ENCODE measurements at places on chromosomes 1 and 21. TPM values are rescaled to one million over a fixed set of nuclear protein-coding genes. Genes with fewer than 3 reads are reported as not detected.

- no peaks in the 10 kb centered on the region for H3K36me3 ChIP-seq
- peaks cover 2% of the 10 kb centered on the region for H3K27me3 ChIP-seq
- no peak for DNase-seq
Observed at GRCh38 chr1:86537928-86538695, 8.8 kb upstream of the CLCA4 start.

DNA sequence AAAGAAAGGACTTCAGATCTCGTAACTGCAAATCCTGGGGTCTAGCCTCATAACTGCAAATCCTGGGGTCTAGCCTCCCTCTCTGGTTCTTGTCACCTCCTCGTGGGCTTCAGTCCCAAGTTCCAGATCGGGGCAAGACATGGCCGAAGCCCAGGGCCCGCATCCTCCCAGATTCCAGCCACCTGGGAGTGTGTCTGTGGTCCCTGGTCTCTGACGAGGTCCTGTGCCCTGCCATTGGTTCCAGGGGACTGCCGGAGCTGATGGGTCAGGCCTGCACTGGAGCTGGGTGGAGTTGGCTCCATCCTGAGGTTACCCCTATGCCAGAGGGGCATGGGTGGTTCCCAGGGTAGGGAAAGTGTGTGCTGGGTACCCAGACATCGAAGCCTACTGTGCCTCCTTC, 17.7 kb upstream of the C1orf174 start:
- H3K4me1 ChIP-seq, result no peaks in the 10 kb centered on the region
- no peak overlapping the region for H3K4me3 ChIP-seq
- H3K27me3 ChIP-seq, result no peaks in the 10 kb centered on the region
- DNase-seq, result no peak
- no peaks in the 10 kb centered on the region for H3K36me3 ChIP-seq
- H3K27ac ChIP-seq, result no peak overlapping the region

KRTAP21-2 gene
- total RNA-seq, result not detected

OR14I1 gene
- not detected for total RNA-seq

- H3K4me1 ChIP-seq, result no peaks in the 10 kb centered on the region
- H3K27me3 ChIP-seq, result no peaks in the 10 kb centered on the region
- H3K36me3 ChIP-seq, result peaks cover 45% of the 10 kb centered on the region
- no peak overlapping the region for H3K4me3 ChIP-seq
- DNase-seq, result no peak
- no peak overlapping the region for H3K27ac ChIP-seq
Observed at GRCh38 chr1:165753934-165754333, 14.7 kb downstream of the TMCO1 start.
